ENCODE measurements at places on chromosomes 2 and 18. TPM values are rescaled to one million over a fixed set of nuclear protein-coding genes. Genes with fewer than 3 reads are reported as not detected.

STEAP3 gene
- 7.9 TPM for total RNA-seq

YES1 gene
- total RNA-seq, result 78.8 TPM

IL1RN gene
- not detected for total RNA-seq

UGT1A7 gene
- total RNA-seq, result not detected

TXNDC9 gene
- 29.0 TPM for total RNA-seq

PPP1R1C gene
- 1.2 TPM for total RNA-seq

NGEF gene
- total RNA-seq, result 1.6 TPM

GRCh38 chr2:31812051-31812798 is 198.6 kb downstream of the MEMO1 start:
- no peak overlapping the region for H3K4me3 ChIP-seq
- DNase-seq, result no peak
- H3K27ac ChIP-seq, result no peak overlapping the region

DNA sequence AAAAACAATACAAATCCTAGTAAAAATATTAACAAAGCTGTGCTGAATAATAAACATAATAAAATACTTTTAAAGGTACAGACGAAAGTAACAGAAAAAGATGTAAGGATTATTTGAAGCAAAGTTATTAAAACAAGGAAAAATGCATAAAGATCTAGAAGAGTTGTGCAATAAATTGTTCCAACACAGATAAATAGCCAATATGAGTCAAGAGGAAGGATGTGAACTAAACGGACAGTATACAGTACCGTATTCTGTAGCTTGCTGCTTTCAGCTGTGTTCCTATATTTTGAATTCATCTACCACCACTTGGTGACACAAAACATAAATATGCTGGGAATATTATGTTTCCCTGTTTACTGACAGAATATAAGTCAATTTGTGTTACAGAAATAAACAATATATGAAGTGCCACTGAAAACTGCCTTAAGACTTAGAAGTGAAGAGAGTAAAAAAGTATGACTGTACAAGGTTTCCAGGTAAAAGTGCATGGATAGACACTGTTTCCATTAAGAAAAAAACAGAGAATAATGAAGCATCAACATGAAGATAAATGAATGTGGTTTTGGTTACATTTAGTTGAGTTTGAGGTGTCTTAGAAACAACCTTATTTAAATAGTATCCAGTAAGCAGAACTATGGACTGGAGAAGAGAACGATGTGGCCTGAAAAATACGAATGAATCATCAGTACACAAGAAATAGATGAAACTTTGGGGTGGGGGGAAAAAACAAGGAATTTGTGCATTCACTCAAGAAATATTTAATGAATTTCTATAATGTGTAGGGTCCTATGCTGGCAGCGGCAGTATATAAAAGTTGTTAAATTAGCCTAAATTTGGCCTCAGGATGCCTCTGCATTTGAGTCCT is 13.1 kb downstream of the PPP3R1 start:
- peaks cover 19% of the 10 kb centered on the region for H3K36me3 ChIP-seq
- DNase-seq, result no peak
- H3K4me3 ChIP-seq, result no peak overlapping the region
- H3K4me1 ChIP-seq, result no peaks in the 10 kb centered on the region
- H3K27ac ChIP-seq, result no peak overlapping the region

- DNase-seq, result no peak
- H3K27ac ChIP-seq, result peak overlapping the region; percentile 0
- no peaks in the 10 kb centered on the region for H3K27me3 ChIP-seq
- no peak overlapping the region for H3K4me3 ChIP-seq
- H3K36me3 ChIP-seq, result no peaks in the 10 kb centered on the region
These were observed 157.5 kb downstream of the MGAT5 start for GRCh38 chr2:134411279-134411827.

- no peak overlapping the region for H3K27ac ChIP-seq
- peak; percentile 81 for DNase-seq
- H3K36me3 ChIP-seq, result no peaks in the 10 kb centered on the region
- peaks cover 47% of the 10 kb centered on the region for H3K27me3 ChIP-seq
These were observed 1.2 kb downstream of the ASAP2 start for GRCh38 chr2:9207641-9208311.

- no peaks in the 10 kb centered on the region for H3K36me3 ChIP-seq
- H3K27me3 ChIP-seq, result no peaks in the 10 kb centered on the region
- H3K4me3 ChIP-seq, result peak overlapping the region; percentile 3
- DNase-seq, result no peak
- H3K4me1 ChIP-seq, result peaks cover 40% of the 10 kb centered on the region
- peak overlapping the region; percentile 6 for H3K27ac ChIP-seq
These were observed 85.2 kb downstream of the DNMT3A start for GRCh38 chr2:25256488-25256875.

GRCh38 chr2:4219101-4219500 is 515.7 kb downstream of the DCDC2C start:
- DNase-seq, result no peak
- H3K27me3 ChIP-seq, result no peaks in the 10 kb centered on the region
- H3K27ac ChIP-seq, result peak overlapping the region; percentile 45
- no peaks in the 10 kb centered on the region for H3K4me1 ChIP-seq
- no peaks in the 10 kb centered on the region for H3K36me3 ChIP-seq

- no peak overlapping the region for H3K4me3 ChIP-seq
- DNase-seq, result peak; percentile 79
- no peaks in the 10 kb centered on the region for H3K27me3 ChIP-seq
- peaks cover 89% of the 10 kb centered on the region for H3K36me3 ChIP-seq
- no peak overlapping the region for H3K27ac ChIP-seq
- H3K4me1 ChIP-seq, result peaks cover 7% of the 10 kb centered on the region
These were observed 19.6 kb downstream of the CEP68 start for GRCh38 chr2:65075605-65076344.

- H3K27ac ChIP-seq, result no peak overlapping the region
- H3K4me3 ChIP-seq, result no peak overlapping the region
- no peaks in the 10 kb centered on the region for H3K36me3 ChIP-seq
These were observed 1.8 kb upstream of the ABCA12 start for GRCh38 chr2:215140166-215140707.

GRCh38 chr2:157839162-157839801 is 36.8 kb downstream of the ACVR1 start:
- H3K27ac ChIP-seq, result peak overlapping the region; percentile 86
- no peaks in the 10 kb centered on the region for H3K36me3 ChIP-seq
- H3K4me1 ChIP-seq, result peaks cover 25% of the 10 kb centered on the region
- no peak overlapping the region for H3K4me3 ChIP-seq
- H3K27me3 ChIP-seq, result peaks cover 37% of the 10 kb centered on the region
- DNase-seq, result peak; percentile 91

DNA sequence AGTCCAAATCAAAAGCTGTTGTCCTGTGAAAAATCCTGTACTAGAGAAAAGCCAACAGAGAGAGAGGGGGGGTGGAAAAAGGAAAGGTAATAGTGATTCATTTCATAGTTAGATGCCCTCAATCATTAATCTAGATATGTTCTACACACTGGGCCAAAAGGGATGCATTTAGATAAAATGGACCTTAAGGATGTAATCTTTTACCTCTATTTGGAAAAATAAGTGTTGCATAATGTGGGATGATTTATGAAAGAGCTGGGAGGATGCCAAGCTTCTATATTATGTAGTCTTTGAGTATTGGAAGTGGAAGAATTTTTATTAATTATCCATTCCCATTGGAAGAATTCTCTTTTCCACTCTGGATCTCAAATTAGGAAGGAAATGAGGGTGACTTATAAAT is 480.5 kb upstream of the ZEB2 start:
- no peak for DNase-seq
- H3K27ac ChIP-seq, result no peak overlapping the region
- H3K27me3 ChIP-seq, result no peaks in the 10 kb centered on the region
- no peak overlapping the region for H3K4me3 ChIP-seq
- H3K4me1 ChIP-seq, result no peaks in the 10 kb centered on the region

DNA sequence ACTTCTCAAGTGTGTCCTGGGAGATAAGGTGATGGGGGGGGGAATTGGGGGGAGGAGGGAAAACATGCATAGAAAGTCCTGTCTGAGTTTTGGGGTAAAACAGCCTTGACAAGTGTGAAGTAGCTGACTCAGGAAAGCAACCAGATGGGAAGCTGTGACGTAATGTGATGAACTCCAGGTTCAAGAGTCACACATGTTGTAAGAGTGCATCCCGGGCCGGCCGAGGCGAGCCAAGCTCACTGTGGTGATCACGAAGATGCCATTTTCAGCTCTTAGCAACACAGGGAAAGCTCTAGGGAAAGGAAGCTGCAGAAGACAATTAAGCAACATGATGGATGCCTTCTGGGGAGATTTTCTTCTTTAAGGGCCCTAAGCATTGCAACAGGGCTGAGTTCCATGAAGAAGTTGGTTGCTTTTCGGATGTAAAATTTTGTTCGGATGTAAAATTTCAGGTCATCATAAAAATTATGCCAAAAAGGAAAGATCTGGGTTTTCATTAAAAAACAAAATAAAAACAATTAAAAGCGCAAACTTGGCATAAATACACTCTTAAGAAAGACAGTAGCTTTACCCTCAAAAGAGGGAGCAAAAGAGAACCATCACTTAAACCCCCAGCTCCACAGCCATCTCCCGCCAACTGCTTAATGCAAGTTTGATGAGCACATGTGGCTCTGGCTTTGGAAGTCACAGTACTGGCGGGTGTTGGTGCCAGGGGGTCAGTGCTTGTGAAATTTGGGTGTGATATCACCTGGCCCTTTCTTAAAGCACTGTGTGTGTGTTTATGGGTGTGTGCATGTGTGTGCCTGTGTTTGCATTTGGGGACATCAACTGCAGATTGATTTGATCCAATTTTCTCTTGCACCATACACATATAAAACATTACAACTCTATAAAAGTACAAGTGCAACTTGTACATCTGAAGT is 19.1 kb downstream of the SERTAD2 start:
- peak overlapping the region; percentile 65 for H3K27ac ChIP-seq
- H3K4me1 ChIP-seq, result peaks cover 8% of the 10 kb centered on the region
- no peaks in the 10 kb centered on the region for H3K27me3 ChIP-seq
- H3K36me3 ChIP-seq, result peaks cover 62% of the 10 kb centered on the region
- no peak for DNase-seq

- H3K4me3 ChIP-seq, result no peak overlapping the region
- peak; percentile 84 for DNase-seq
- H3K27ac ChIP-seq, result no peak overlapping the region
These were observed 10.2 kb upstream of the THNSL2 start for GRCh38 chr2:88159955-88160415.

DNA sequence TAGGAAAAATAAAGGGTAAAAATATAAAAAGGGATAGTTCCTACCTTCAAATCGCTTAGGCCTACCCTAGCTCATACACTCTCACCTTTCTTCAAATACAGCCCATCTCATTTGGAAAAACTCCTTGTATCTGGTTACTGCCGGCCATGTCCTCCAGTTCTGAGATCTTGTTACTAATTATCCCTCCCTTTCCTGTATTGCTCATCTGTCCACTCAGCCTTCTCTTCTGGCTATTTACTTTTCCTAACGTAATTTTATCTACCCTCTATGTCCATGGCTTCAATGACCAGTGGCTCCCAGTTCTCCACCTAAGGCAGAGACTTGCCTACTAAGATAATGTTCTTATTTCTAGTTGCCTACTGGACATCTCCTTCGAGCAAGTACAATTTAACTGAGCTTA is 342.9 kb upstream of the ACVR2A start:
- DNase-seq, result no peak
- no peaks in the 10 kb centered on the region for H3K4me1 ChIP-seq
- no peaks in the 10 kb centered on the region for H3K27me3 ChIP-seq
- no peak overlapping the region for H3K4me3 ChIP-seq

- DNase-seq, result no peak
- H3K4me1 ChIP-seq, result no peaks in the 10 kb centered on the region
- H3K27me3 ChIP-seq, result no peaks in the 10 kb centered on the region
These were observed 39.8 kb downstream of the RBM45 start for GRCh38 chr2:178152033-178152432.

DNA sequence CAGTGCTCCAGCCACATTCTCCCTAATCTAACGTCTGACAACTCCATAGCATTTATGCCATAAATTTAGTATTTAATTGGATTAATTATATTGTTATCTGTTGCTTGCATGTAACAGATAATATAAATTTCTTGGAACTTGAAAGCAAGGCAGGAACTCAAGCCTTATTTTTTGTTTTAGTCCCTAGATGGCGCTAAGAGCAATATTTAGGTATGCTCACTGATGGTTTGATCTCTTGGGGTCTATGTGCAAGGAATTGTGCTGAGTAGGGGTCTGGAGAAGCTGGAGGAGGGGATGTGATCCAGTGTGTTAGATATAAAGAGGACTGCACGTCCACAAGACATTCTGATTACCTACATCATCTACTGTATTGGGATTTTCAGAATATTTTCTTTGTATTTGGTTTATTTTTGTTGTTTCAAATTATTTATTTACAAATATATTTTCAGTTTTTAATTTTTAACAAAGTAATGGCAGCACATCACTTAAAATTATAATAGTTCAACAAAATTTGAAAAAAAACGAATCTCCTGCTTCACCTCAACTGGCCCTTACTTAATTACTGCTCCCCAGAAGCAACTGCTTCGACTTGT is 32.8 kb downstream of the KATNAL2 start:
- no peak for DNase-seq
- no peak overlapping the region for H3K4me3 ChIP-seq

GRCh38 chr2:143469323-143469722 is 340.1 kb downstream of the ARHGAP15 start:
- H3K27ac ChIP-seq, result no peak overlapping the region
- H3K36me3 ChIP-seq, result no peaks in the 10 kb centered on the region
- H3K4me1 ChIP-seq, result no peaks in the 10 kb centered on the region
- H3K27me3 ChIP-seq, result no peaks in the 10 kb centered on the region
- no peak for DNase-seq
- no peak overlapping the region for H3K4me3 ChIP-seq

GRCh38 chr2:241000831-241001321 is 2.5 kb downstream of the SNED1 start:
- DNase-seq, result peak; percentile 35

- H3K36me3 ChIP-seq, result peaks cover 45% of the 10 kb centered on the region
- H3K27me3 ChIP-seq, result no peaks in the 10 kb centered on the region
- H3K4me3 ChIP-seq, result no peak overlapping the region
- no peak for DNase-seq
- peak overlapping the region; percentile 17 for H3K27ac ChIP-seq
These were observed 7.4 kb upstream of the HES6 start for GRCh38 chr2:238247002-238247822.

- H3K36me3 ChIP-seq, result peaks cover 86% of the 10 kb centered on the region
- no peak overlapping the region for H3K4me3 ChIP-seq
- peaks cover 9% of the 10 kb centered on the region for H3K4me1 ChIP-seq
These were observed 5.2 kb downstream of the XRCC5 start for GRCh38 chr2:216114382-216114713.

DNA sequence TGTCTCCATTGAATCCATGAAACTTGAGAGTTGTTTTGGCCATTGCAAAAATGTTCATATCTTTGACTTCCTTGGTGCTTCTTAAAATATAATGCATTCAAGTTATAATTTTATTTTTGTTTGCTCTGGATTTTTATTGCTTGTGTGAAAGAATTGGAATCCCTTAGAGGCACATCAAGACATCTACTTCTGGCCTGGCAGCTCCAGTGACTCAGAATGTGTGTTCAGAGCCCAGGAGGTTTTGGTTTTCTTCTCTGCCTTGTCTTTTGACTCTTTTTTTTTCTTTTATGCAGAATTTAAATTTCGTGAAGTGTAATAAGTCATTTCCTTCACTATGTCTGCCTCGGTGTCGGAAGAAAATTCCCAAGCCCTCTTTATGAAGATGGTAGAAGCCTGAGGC is 180.2 kb downstream of the LTBP1 start:
- no peaks in the 10 kb centered on the region for H3K27me3 ChIP-seq
- peaks cover 3% of the 10 kb centered on the region for H3K4me1 ChIP-seq
- DNase-seq, result no peak
- H3K4me3 ChIP-seq, result no peak overlapping the region
- no peaks in the 10 kb centered on the region for H3K36me3 ChIP-seq

- no peak for DNase-seq
- H3K27ac ChIP-seq, result no peak overlapping the region
- no peaks in the 10 kb centered on the region for H3K27me3 ChIP-seq
- no peak overlapping the region for H3K4me3 ChIP-seq
- no peaks in the 10 kb centered on the region for H3K36me3 ChIP-seq
These were observed 46.1 kb downstream of the DNMT3A start for GRCh38 chr2:25295621-25296020.
